NCI-H510A treated with DMSO at 0.1 percent for 48 hours (cell line): ENCODE measurements at places on chromosomes 7 and 10.

DNA sequence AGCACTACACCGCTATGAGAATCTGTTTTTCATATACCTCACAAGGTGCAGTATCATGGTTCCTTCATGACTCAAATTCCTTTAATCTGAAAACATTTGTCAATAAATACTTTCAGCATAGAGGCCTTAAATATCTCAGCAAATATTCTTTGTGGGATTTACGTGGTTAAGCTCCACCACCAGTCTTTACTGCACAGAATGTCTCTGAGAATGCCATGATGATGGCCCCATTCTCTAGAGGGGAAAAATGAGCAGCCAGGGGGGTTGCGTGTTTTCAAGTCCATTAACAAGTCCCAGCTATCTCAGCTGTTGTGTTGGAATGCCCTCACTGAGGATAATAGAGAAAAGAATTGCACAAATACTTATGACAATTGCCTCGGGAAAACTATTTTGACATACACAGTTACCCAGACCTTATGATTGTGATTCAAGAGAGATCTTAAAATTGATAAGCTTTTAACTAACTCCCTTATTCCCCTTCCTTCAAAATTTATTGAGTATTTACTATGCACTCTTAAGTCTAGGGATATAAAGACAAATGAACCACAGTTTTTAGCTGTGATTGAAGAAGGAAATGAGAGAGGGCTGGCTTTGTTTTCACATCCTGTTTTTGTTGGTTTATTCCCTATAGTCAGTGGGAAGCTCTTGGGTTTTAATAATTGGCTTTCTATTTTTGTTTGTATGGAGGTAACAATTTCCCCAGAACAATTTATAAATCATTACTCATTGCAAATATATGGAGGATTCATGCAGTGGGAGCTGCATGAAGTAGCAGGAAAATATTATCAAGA is 176.5 kb upstream of the VWC2 start:
- DNase-seq, result no peak

- DNase-seq, result no peak
Observed at GRCh38 chr10:3235996-3236510, 63.5 kb upstream of the PITRM1 start.

DNA sequence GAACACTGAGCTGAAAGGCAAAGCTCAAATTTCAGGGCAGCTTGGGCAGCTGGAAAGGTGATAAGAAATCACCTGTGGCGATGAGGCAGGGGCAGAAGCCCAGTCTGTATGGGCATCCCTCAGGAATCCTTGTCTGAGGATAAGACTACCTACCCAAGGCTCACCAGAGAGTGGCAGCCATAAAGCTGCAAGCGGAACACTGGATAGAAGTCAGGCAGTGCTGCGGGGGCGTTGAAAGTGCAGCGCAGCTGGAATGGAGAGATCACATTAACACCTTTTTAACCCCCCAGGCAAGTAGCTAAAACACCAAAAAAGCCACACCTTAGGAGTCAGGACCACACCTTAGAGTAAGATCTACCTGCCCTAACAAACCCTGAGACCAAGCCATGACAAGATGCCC is 38.2 kb downstream of the ABCB5 start:
- DNase-seq, result no peak

GRCh38 chr10:7913126-7913872 is 95.0 kb downstream of the TAF3 start:
- DNase-seq, result no peak

DNA sequence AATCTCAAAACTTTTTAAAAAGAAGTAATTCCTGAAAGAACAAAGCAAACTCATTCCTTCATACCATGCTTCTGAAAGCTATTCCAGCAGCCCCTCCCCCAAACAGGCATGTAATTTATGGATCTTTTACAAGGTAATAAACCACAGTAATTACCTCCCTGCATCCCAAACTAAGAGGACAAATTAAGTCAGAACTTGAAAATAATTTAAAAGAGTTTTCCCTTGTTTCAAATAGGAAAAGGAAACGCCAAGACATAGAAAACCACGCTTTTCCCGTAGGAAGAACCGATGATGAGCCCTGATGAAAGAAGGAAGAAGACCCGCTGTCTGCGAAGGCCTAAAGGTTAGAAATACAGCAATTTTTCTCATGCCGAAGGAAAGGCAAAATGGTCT is 8.9 kb downstream of the HOXA4 start:
- DNase-seq, result no peak

DNA sequence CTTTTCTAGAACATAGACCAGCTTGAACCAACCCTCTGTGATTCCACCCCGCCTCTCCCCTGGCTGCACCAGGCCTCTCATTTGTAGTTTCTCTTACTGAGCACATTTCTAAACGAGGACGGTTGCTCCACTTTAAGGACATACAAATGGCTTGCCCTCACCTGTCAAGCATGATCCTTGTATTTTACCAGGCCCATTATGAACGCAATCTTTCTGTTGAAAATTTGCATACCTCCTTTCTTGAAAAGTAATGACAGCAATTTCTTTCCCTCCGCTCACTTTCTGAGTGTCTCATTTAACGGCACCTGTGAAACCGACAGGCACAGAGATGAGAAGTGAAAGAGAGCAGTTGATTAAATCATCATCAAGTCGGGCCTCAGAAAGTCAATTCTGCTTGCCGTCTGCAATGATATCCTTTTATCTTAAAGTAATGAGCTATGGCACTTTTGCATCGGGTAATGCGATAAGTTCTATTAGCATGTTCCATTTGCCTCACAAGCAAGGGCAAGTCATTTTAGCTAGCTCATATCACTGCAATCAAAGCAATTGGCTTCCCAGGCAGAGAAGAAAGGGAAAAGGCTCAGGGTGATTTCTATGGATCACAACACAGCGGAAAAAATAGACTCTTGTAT is 705.6 kb upstream of the GALNT17 start:
- DNase-seq, result no peak

- no peak for DNase-seq
Observed at GRCh38 chr7:77382532-77382931, 33.6 kb downstream of the GSAP start.

DNA sequence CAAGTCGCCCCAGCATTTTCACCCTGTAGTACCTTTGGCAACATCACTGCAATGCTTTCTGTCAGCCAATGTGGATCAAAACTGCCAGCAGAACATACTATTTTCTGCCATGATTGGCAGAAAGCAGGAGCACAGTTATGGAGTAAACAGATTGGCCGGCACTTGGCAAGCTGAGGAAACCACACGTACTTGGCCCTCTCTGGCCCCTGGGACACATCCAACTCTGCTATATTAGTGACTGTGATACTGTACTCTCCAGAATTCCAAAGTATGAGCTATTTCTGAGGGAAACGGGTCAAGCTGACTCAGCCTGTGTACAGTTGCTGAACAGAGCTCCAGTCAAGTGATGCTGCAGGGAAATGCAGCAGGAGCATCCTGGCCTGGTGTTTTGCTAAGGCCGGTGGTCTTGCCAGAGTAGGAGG is 39.8 kb upstream of the LANCL2 start:
- no peak for DNase-seq

DNA sequence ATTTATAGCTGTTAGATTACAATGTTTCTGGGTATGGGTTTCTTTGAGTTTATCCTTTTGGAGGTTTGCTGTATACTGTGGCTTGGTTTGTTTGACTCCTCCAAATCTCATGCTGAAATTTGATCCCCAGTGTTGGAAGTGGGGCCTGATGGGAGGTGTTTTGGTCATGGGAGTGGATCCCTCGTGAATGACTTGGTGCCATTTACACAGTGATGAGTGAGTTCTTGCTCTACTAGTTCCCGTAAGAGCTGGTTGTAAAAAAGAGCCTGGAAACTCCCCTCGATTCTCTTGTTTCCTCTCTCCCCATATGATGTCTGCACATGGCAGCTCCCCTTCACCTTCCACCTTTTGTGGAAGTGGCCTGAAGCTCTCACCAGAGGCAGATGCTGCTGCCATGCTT is 324.1 kb downstream of the C7orf25 start:
- DNase-seq, result no peak

- peak; percentile 3 for DNase-seq
Observed at GRCh38 chr10:133520193-133520738, 6.9 kb upstream of the CYP2E1 start.

DNA sequence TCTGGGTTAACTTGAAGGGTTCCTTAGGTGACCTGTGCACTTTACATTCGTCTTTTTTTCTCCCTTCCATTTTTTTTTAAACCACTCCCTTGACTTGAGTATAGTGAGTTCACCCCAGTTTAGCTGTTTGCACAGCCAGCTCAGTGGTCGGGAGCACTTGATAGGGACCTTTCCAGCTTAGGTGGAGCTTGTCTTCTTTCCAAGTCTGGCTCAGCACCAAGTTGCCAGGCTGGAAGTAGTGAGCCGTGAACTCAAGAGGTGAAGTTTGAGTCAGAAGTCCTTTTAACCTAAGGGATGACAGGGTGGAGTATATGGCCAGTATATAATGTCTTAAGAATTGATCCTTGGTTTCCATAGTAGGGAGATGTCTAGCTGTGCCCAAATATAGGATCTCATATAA is 7.2 kb downstream of the DNAH11 start:
- no peak for DNase-seq

DNA sequence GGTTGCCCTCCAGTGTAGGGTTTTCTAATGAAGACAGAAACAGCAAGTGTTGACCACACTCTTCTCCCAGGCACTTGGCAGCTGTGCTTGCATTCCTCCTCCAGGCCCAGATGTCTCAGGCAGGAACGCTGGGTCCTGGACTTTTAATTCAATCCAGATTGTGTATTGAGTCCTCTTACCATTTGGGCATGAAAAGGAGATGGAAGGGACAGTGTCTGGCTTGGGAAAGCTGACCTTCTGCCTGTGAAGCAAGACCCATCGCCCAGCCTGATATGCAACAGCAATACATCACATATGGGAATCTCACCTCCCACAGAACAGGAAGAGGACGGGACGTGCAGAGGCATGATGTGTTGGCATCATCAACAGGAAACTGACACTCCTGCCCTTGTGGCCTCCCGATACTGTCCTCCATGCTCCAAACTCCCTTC is 174.4 kb upstream of the LYZL2 start:
- no peak for DNase-seq

DNA sequence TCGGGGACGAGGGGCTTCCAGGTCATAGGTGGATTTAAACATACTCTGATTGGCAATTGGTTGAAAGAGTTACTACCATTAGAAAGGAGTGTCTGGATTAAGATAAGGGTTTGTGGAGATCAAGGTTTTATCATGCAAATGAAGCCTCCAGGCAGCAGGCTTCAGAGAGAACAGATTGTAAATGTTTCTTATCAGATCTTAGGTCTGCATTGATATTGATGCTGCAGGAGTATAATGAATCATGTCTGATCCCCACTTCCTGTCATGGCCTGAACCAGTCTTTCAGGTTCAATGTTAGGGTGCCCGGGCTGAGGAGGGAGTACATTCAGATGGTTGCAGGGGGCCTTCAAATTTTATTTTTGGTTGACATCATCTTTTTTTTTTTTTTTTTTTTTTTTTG is 51.4 kb downstream of the SH3PXD2A start:
- no peak for DNase-seq

GRCh38 chr7:46015107-46015868 is 94.2 kb upstream of the IGFBP3 start:
- no peak for DNase-seq

GRCh38 chr10:115998301-115998700 is 274.7 kb downstream of the GFRA1 start:
- DNase-seq, result no peak

GRCh38 chr7:2640846-2641316 is 9.1 kb downstream of the TTYH3 start:
- no peak for DNase-seq

- no peak for DNase-seq
Observed at GRCh38 chr7:102279537-102280400, 6.9 kb upstream of the SH2B2 start.

- peak; percentile 74 for DNase-seq
Observed at GRCh38 chr7:24401628-24402593, 117.9 kb downstream of the NPY start.

DNA sequence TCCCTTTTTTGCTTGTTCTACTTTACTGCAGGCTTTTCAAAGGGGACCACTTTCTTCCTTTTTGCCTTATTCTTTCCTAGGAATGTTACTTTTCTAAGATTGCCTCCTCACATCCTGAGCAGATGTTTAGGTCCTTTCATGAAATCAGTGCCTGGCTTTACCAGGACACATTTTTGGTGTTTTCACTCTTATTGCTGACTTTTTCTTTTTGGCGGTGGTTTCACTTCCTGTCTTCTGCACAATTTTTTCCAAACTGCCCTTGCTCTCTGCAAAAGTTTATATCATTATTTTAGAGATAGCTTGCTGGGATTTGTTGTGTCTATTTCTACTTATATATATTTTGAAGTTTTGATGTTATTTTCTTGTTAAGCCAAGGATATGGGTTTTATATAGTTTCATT is 332.2 kb upstream of the MTPN start:
- DNase-seq, result no peak

DNA sequence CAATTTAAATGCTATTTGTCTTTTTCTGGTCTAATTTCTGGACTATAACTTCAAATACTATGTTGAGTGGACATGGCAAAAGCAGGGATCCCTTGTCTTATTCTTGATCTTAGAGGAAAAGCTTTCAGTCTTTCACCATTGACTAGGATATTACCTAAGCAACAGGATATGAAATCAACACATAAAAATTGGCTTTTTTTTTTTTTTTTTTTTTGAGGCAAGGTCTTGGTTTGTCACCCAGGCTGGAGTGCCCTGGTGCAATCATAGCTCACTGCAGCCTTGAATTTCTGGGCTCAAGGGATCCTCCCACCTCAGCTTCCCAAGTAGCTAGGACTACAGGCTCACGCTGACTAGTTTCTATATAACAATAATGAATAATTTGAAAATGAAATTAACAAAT is 90.8 kb downstream of the JMJD1C start:
- no peak for DNase-seq

GRCh38 chr10:49512121-49512809 is 26.7 kb downstream of the ERCC6 start:
- DNase-seq, result peak; percentile 29

- no peak for DNase-seq
Observed at GRCh38 chr7:112195717-112196116, 10.5 kb downstream of the DOCK4 start.

- DNase-seq, result no peak
Observed at GRCh38 chr7:767941-768731, 41.1 kb upstream of the PRKAR1B start.

DNA sequence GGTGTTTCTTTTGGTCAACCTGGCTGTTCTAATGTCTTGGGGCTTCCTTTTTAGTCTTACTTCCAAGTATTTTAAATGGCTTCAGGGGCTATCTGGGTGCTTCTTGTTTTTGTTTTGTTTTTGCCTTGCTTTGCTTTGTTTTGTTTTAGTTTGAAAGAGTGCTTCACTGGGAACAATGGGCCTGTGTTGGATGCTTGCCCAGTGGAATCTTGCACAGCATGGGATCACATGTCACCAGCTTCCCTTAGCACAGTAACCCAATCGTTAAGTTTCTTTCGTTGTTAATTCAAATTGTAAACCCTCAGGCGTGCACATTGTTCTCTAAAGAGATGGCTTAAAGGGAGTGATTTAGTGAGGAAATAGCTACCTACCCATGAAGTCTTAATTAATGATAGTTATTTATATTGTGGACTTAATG is 8.9 kb downstream of the COL17A1 start:
- peak; percentile 79 for DNase-seq

GRCh38 chr10:124425227-124425962 is 6.7 kb upstream of the OAT start:
- DNase-seq, result no peak
